ENCODE measurements at places on chromosomes 2 and 18.

DNA sequence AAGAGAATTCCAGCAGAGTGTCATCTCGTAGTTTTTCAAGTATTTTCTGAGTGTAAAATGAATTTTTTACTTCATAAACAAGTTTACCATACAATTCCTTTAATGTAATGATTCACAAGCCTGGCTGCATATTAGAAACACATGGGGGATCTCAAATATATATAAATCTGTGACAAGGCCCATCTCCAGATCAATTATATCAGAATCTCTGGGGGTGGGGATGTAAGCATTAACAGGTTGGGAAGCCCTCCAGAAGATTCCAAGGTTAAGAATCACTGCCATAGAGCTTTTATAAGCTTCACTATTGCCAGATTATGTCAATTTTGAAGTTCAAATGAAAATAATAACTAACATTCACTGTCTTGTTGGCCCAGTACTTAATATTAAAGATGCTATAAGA is 111.2 kb downstream of the BAZ2B start:
- H3K4me1 ChIP-seq: no peaks in the 10 kb centered on the region
- H3K27me3 ChIP-seq: no peaks in the 10 kb centered on the region
- no peak for DNase-seq

- peaks cover 8% of the 10 kb centered on the region for H3K4me1 ChIP-seq
- no peak overlapping the region for H3K4me3 ChIP-seq
- H3K36me3 ChIP-seq: no peaks in the 10 kb centered on the region
- H3K27me3 ChIP-seq: no peaks in the 10 kb centered on the region
- DNase-seq: peak; percentile 80
These were observed 130.7 kb downstream of the ANKRD44 start for GRCh38 chr2:197179744-197180498.

DNA sequence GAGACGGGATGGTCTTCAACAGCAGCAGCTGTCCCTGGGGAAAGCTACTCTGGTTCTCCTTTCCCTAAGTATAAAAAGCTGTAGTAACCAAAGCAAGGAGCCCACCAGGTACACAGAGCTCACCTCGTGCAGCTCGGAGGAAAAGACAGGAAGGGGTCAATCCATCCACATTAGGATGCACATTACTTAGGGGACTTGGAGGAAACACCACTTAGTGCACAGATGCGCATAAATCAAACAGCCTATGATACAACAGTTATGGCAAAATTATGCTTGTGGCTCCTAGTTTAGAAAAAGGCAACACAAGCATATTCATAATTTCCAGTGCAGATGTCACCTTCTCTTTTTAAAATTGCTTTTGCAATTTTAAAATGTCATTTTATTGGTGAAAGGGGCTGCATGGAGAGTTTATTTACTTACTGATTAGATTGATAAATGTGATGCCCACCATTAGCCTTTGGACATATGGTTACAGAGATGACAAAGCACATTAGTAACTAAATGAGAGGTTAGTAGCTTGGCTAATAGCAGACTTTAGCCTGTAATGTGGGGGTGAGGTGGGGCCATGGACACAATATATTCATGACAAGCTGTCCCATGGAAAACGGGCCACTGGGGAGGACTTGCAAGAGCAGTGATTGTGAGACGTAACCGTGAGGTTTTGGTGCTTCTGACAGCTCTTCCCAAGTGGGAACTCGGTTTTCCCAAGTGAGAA is 199.8 kb downstream of the MYT1L start:
- no peak overlapping the region for H3K27ac ChIP-seq
- no peak overlapping the region for H3K4me3 ChIP-seq
- no peaks in the 10 kb centered on the region for H3K36me3 ChIP-seq
- H3K4me1 ChIP-seq: no peaks in the 10 kb centered on the region
- DNase-seq: no peak
- H3K27me3 ChIP-seq: no peaks in the 10 kb centered on the region

DNA sequence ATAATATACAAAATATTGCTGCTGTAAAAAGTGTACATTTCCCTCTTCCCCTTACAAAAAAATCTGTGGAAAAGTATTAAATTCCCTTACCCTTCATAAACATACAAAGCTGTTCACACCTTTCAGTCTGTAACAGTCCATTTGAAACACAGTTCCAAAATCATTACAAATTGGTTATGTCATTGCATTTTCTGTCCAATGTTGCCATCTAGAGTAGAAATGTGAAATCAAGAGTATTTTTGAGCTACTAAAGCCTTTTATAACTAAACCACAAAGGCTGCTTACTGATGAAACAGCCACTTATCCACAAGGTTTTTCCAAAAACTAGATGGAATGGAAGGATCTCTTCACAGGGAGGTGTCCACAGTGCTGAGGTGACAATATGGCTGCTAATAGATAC is 72.5 kb downstream of the SS18 start:
- H3K27me3 ChIP-seq: no peaks in the 10 kb centered on the region
- H3K4me1 ChIP-seq: no peaks in the 10 kb centered on the region
- no peak overlapping the region for H3K4me3 ChIP-seq
- peaks cover 7% of the 10 kb centered on the region for H3K36me3 ChIP-seq
- H3K27ac ChIP-seq: no peak overlapping the region

DNA sequence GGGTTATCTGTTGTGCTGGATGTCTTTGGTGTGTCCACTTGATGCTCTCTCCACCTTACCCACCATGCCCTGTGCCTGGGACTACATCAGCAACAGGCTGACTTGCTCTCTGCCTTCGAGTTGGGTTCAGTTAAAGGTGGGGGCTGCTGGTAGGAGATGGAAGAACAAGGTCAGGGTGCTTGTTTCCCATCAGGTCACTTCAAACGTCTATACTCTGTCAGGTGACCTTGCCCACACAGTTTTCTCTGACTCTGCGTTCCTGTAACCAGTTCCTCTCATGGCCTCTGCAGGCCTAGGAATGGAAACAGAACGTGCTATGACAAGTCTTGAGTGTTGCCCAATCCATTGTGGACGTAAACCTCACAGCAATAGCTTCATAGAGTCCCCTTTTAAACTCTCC is 38.4 kb upstream of the PAPOLG start:
- no peaks in the 10 kb centered on the region for H3K4me1 ChIP-seq
- H3K36me3 ChIP-seq: no peaks in the 10 kb centered on the region
- H3K27ac ChIP-seq: no peak overlapping the region
- no peak overlapping the region for H3K4me3 ChIP-seq
- DNase-seq: no peak

DNA sequence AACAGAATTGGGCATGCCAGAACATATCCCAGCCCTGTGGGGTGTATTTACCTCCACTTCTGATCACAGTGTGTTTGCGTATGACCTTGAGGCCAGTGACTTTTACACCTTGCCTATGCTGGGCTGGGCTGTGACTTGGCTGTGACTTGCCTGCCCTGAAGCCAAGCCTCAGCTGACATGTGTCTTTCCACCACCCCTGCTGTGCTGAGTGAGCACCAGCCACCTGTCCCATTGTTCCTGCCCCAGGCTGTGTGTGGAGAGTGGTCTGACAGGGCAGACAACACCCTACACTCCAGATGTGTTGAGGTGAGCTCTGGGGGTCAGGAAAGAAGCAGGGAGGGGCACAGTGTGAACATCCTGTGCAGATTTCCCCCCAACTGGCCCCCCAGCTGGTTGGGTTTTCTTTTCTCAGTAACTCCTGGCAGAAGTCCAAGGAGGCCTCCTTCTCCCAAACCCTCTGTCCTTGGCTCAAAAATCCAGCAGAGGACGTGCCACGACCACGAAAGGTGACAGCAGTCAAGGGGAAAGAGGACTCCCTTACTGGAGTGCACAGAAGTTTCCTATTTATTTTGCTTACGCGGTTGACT is 5.1 kb upstream of the STEAP3 start:
- no peaks in the 10 kb centered on the region for H3K27me3 ChIP-seq
- no peak overlapping the region for H3K27ac ChIP-seq
- H3K4me3 ChIP-seq: no peak overlapping the region
- no peaks in the 10 kb centered on the region for H3K4me1 ChIP-seq
- no peaks in the 10 kb centered on the region for H3K36me3 ChIP-seq

DNA sequence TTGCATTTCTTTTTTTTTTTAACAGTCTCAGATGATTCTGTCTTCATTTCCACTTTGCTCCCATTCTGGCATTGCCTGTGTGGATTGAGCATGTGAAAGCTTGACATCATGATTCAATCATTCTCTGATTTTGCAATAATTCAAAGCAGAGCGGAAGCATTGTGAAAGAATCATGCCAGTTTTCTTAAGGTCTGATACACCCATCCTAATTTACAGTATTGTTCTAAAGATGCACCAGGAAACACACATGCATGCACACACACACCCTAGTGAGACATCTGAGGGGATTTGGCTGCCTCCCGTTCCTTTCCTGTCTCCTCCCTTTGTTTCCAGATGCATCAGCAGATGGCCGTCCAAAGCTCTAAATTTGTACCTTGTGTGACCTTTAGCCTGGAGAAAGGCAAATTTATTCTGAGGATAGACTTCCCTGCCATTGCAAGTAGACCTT is 97.3 kb downstream of the FMNL2 start:
- H3K27me3 ChIP-seq: no peaks in the 10 kb centered on the region
- no peaks in the 10 kb centered on the region for H3K4me1 ChIP-seq
- H3K27ac ChIP-seq: no peak overlapping the region
- no peaks in the 10 kb centered on the region for H3K36me3 ChIP-seq

Measured in fibroblast of lung (primary cell).